ENCODE measurements at places on chromosomes 5 and 9. TPM values are rescaled to one million over a fixed set of nuclear protein-coding genes. Genes with fewer than 3 reads are reported as not detected.

Gene BNC2
- 1.6 TPM for polyA plus RNA-seq

Gene PGGT1B
- 2.4 TPM for polyA plus RNA-seq

Gene OBP2B
- polyA plus RNA-seq = not detected

Gene CMYA5
- polyA plus RNA-seq = 1.1 TPM

Gene ACTBL2
- polyA plus RNA-seq = 0.19 TPM

Gene FAM169A
- polyA plus RNA-seq = 0.25 TPM

Gene SLC34A1
- polyA plus RNA-seq = not detected

Gene GLT6D1
- polyA plus RNA-seq = not detected

Gene DDX4
- polyA plus RNA-seq = not detected

Gene SLC36A2
- polyA plus RNA-seq = not detected

Gene CDH9
- not detected for polyA plus RNA-seq

Gene DOCK8
- 3.3 TPM for polyA plus RNA-seq

Gene GPR150
- polyA plus RNA-seq = 0.76 TPM

Gene ASPN
- polyA plus RNA-seq = 8.7 TPM

Gene TMEM174
- not detected for polyA plus RNA-seq

All from stomach (tissue), 19 donors.